Right atrium auricular region (tissue), 2 donors: ENCODE measurements at places on chromosomes 6 and 20.
A peak's percentile ranks its signal among the peaks of the same experiment; 100 is the strongest.

DNA sequence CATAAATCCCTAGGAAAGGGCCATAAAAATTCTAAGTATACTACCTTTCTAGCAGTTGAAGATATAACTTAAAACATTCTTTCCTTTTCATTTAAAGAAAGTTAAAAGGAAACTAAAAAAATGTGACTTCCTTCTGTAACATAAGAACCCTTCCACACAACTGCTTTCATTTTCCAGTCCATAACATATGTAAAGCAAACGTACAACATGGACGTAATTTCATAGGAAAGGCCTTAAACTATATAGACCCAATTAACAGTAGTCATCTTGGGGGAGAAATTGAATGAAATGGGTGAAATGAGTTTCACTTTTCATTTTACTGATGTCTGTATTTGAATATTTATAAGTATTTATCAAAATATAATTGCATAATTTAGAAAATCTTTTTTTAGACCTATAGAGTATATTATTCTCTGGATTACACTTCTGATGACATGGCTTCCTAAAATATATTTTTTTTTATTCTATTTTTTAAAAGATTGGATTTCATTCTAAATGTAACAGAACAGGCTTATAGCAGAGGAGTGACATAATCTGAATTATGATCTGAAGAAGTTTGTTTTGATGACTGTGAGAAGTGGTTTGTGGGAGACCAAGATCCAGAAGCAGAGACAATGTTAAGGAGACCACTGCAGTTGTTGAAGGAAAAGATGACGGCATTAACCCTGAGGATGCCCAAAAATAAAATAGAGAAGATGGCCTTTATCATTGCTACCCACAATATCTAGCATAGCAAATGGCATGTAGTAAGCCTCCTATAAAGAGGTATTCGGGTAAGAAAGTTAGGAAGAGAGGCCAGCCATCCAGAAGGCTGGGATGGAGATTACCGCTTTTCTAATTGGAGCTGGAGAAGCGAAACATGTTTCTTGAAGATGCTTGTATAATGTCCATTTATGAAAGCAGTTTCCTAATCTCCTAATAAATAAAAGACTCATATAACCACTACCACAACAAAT is 260.4 kb downstream of the PTPRK start:
- DNase-seq, result no peak

DNA sequence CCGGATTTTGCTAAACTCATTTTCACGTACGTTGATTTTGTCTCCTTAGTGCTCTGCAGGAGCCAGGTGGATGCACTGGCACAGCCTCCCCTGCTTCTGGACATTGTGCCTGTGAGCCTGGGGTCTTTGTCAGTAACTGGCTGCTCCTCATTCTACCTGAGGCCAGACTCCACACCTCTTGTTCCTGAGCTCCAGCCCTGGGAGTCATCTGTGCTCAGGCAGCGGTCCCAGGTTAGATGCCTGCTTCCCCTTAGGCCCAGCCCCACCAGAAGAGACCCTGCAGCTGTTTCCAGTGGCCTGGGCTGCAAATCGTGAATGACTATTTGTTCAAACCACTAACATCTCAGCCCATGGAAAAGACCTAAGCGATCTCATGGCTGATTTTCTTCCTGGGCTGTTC is 129.1 kb downstream of the ERMARD start:
- DNase-seq, result peak; percentile 21

- no peak for DNase-seq
Observed at GRCh38 chr6:149385998-149386646, 13.9 kb upstream of the SUMO4 start.

GRCh38 chr20:44582311-44583025 is at the start of gene PKIG:
TSS of gene PKIG (plus strand) at chr20:44582579. CDS start at chr20:44614557, 31,978 bp downstream.
- DNase-seq, result peak; percentile 79

DNA sequence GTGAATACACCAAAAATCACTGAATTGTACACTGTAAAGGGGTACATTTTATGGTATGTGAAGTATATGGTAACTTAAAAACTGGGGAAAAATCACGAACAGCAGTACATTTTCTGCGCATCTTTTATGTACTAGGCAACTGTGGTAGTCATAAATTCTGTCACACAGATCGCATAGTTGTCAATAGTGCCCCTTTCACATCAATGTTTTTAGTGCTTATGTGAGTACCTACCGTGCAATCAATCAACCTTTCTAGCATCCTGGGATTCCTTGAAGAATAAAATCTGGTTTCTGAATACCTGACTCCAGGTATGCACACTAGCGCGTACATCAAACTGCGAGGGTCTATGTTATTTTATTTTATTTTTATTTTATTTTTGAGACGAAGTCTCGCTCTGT is 637 bp upstream of the RPF2 start:
- DNase-seq, result no peak

DNA sequence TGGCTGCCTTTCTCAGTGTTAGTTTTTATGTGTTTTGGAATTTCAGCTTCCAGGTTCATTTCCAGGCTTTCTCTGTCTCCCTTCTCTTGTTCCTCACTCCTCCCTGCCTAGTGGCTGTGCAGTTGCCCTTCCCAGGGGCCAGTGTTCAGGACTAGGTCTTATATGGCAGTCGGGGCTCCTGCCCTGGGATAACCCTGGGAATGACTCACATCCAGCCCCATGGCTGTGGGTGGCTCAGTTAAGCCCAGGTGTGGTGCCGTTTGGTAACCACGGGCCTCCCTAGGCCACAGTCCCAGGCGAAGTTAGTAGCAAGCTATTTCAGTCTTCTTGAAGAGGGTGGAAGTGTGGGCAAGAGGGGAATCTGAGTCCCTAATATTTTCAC is 57.4 kb upstream of the DDR1 start:
- DNase-seq, result no peak

DNA sequence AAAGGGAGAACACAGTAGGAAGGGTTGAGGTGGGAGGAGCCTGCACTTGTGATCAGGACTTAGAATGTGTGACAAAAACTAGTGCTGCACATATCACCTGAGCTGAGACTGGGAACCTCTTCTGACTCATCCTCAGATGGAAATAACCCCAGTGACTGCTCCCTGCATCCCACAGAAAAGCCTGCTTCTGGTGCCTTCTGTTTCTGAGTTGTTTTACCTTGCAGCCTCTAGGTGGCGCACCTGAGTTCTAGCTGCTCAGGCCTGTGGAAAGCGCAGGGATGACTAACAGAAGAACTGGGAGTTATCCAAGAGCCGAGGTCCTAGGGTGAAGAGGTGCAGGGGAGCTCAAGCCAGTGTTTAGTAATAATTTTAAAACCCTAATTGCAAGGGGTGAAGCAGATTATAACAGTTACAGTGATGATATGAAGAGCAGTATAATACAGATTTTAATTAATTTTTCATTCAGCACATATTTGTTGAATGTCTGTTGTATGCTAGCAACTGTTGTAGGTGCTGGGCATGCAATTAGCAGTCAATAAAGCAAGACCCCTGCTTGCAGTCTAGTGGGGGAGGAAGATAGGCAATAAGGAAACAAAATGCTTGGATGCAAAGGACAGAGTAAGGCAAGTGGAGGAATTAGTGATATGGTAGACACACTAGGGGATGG is 302.5 kb downstream of the DHX35 start:
- peak; percentile 68 for DNase-seq

DNA sequence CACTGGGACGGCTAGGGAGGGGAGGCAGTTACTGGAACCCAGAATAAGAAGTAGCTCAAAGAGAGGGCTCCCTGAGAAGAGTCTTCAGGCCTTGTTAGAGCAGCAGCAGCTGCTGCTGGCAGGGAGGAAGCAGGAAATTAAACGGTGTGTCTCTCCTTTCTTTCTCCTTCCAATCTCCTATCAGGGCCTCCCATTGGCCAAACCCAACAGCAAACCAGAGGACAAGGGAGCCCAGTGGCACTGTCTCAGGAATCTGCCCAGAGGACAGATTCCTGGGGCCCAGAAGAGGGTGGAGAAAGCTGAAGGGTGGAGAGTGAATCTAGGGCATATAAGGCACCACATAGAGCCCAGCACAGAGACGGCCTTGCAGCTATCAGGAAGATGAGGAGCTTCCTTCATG is 10.2 kb downstream of the BTN3A1 start:
- DNase-seq, result no peak

DNA sequence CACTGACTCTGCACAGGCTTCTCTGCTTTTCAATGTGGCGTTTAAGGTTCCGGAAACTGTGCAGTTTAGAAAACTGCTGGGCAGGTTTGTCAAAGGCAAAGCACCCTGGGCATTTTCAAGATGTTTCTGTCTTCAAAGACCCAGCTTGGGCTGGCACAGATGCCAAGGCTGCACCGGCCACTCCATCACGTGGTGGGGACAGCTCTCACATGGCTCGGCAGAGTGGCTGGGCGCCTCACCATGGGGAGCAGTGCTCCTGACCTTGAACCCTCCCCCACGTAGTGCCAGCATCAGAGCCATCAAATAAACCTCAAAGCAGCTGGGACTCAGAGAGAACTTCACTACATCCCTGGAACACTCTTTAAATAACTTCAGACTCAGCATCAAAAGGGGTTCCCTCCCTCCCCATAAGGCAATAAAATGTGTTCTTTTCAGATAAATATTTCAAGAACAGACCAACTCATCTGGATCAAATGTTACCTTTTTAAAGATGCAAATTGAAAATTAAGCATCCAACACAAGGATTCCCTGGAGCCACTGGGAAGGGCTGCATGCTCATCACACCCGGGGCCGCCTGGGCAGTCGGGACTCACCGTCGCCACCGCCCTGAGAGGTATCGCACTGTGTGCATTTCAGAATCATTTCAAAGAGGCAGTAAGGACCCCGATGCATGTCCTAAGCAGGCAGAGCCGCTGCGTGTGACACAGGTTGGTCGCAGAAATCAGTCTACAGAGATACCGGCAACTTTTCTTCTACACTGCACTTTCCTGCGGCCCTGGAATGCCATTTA is 157.1 kb downstream of the CDH4 start:
- no peak for DNase-seq

GRCh38 chr6:38146021-38146733 is 326.6 kb downstream of the ZFAND3 start:
- no peak for DNase-seq

GRCh38 chr6:156345700-156346099 is 431.5 kb upstream of the ARID1B start:
- DNase-seq, result no peak

DNA sequence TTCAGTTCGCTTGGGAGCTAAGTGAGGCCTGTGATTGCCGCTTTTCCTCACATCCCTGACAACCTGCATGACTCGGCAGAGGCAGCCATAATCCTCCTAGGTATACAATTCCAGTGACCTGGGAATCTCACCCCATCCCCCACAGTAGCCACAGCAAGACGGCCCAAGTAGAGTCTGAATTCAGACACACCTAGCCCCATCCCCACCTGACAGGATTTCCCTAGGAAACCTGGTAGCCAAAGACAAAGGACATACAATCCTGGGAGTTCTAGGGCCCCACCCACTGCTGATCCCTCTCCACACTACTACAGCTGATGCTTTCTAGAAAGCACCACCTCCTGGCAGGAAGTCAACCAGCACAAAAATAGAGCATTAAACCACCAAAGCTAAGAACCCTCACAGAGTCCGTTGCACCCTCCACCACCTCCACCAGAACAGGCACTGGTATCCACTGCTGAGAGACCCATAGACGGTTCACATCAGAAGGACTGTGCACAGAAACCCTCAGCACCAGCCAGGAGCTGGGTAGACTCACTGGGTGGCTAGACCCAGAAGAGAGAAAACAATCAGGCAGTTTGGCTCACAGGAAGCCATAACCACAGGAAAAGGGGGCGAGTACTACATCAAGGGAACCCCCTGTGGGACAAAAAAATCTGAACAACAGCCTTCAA is 17.9 kb upstream of the RUNX2 start:
- DNase-seq, result no peak

- DNase-seq, result no peak
Observed at GRCh38 chr6:109787312-109787711, 96.2 kb downstream of the FIG4 start.

DNA sequence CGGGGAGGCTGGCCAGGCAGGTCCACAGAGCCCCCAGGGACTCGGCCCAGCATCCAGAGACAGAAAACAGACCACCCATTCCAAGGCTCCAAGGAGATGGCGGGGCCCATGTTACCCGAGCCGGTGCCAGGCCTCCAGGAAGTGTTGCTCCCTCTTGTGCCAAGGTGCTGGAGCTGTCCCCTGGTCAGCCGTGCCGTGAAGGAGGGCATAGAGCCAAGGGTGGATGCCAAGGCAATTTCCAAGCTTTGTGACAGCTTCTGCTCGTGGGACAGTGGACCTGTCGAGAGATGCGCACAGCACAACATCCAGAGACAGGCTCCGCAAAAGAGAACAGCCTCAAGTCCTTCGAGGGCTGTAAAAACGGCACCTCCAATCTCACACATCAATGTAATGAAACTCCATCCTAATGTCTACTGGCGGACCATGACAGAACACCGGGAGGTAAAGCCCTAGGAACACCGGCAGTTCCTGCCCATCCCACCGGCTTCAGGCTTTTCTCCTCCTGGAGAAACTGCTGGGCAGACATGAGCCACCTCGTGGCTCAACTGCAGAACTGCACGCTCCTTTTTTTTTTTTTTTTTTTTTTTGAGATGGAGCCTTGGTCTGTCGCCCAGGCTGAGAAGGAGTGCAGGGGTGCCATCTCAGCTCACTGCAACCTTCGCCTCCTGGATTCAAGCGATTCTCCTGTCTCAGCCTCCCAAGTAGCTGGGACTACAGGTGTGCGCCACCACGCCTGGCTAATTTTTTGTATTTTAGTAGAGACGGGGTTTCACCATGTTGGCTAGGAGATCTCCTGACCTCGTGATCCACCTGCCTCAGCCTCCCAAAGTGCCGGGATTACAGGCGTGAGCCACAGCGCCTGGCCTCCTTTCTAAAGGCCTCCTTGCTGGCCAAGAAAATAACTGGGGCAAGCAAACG is 30.9 kb upstream of the AVP start:
- DNase-seq, result no peak

DNA sequence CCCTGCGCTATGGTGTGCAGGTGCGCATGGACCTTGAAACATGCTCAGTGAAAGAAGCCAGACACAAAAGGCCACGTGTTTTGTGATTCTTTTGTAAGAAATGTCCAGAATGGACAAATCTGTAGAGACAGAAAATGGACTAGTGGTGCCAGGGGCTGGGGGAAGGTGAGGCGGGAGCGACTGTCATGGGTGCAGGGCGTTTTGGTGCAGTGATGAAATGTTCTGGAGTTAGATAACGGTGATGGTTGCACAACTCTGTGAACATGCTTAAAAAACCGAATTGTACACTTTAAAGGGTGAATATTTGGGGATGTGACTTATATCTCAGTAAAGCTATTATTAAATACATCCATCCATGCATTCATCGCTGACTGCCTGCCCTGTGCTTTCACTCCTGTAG is 31.7 kb upstream of the NTSR1 start:
- no peak for DNase-seq
